Dermis microvascular lymphatic vessel endothelial cell (primary cell): ENCODE measurements at places on chromosomes 1 and 21. TPM values are rescaled to one million over a fixed set of nuclear protein-coding genes. Genes with fewer than 3 reads are reported as not detected.

EXOC8 gene
- total RNA-seq, result 16.4 and 21.9 TPM in 2 replicates

OR6P1 gene
- not detected in 2 replicates for total RNA-seq

GBP4 gene
- total RNA-seq, result 2.3 and 7.6 TPM in 2 replicates

KRTAP7-1 gene
- total RNA-seq, result not detected in 2 replicates

CYP4A11 gene
- not detected in 2 replicates for total RNA-seq
